ENCODE measurements at places on chromosomes 2 and 18.

GRCh38 chr2:21627938-21628337 lies 504.2 kb downstream of the TDRD15 start:
- DNase-seq: no peak

- no peak for DNase-seq
Measured at GRCh38 chr2:205975082-205975949, 110.7 kb downstream of the INO80D start.

DNA sequence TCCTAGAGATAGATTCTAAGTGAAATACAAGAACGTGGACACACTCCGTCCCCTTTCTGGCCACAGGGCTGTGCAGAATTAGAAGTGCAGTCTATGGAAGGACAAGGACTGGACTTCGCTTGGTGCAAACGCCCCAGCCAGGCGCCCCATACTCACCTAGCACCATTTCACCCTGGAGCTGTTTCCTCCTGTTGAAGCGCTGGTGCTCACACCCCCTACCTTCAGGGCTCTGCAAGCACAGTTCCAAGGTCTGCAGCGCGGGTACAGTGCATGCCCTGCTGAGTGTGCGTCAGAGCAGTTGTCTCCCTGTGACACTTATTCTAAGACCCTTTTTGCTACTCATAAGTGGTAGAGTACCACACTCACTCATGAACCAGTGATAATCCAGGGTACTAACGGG lies 3.0 kb downstream of the HPCAL1 start:
- DNase-seq: peak; percentile 77

GRCh38 chr2:202278944-202279343 lies 13.4 kb downstream of the NOP58 start:
- DNase-seq: no peak

DNA sequence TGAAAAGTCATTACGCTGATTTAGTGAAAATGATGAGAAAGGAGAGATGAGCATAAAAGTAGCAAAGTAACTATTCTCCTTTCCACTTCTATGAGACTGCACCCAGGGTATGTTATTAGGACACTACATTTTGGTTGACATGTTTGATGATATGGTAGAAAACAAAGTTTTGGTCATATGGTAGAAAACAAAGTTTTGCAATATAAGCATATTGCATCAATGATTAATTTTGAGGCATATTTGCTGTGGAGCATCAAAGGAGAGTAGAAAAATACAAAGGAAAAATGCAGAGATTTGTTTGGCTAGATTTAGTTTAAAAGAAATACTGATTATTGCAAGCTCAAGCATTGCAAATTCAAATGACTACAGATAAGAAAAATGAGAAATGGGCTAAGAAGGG lies 182.1 kb downstream of the KCNH7 start:
- no peak for DNase-seq

DNA sequence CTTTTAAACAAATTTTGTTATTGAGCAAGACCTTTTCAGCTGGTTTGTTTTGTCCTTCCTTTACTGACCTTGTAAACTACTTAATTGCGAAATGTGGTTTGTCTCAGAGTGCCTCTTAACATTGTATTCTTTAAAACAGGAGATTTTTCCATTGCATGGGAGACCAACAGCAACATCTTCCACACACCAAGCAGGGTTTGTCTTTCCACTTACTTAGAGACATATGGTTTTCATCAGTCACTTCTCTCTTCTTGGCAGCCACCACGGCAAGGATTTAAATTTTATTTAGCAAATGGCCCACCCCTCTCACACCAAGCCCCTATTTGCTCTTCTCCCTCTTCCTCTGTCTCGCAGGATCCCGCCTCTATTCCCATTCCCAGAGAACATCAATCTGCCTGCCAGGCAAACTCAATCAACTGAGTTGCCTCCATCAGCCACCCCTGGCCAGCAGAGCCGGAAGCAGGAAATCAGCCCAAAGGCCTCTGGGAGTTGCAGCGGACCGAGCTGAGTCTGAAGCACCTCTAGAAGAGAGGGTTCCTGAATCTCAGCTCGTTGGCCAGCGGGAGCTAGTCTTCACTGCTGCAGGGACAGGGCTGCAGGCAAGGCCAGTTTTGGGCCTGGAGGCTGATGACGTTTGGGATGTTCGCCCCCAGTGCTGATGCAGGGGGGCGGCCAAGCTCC lies 11.3 kb upstream of the CIB4 start:
- DNase-seq: no peak
